ENCODE measurements at places on chromosomes 5 and 9.

GRCh38 chr9:93194221-93194625, 10.3 kb downstream of the WNK2 start:
- no peak for DNase-seq

DNA sequence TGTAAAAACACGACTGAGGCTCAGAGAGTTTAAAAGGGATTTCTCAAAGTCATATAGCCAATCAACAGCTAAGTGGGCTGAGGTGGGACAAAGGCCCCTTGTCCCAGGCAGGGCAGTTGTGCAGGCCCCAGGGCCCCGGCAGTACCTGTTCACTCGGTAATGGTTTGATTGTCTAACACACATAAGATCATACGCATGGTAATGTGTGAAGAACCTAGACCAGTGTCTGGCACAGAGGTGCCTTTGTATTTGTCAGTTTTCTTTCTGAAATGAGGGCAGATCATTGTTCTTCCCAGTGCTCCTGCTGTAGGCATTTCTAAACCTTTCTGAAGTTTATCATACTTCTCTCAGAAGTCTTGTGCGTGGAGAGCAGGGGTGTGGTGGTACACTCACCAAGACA, 66.8 kb downstream of the IPPK start:
- no peak for DNase-seq

- DNase-seq, result no peak
These were observed 6.5 kb downstream of the ZNF462 start for GRCh38 chr9:106869458-106869857.

DNA sequence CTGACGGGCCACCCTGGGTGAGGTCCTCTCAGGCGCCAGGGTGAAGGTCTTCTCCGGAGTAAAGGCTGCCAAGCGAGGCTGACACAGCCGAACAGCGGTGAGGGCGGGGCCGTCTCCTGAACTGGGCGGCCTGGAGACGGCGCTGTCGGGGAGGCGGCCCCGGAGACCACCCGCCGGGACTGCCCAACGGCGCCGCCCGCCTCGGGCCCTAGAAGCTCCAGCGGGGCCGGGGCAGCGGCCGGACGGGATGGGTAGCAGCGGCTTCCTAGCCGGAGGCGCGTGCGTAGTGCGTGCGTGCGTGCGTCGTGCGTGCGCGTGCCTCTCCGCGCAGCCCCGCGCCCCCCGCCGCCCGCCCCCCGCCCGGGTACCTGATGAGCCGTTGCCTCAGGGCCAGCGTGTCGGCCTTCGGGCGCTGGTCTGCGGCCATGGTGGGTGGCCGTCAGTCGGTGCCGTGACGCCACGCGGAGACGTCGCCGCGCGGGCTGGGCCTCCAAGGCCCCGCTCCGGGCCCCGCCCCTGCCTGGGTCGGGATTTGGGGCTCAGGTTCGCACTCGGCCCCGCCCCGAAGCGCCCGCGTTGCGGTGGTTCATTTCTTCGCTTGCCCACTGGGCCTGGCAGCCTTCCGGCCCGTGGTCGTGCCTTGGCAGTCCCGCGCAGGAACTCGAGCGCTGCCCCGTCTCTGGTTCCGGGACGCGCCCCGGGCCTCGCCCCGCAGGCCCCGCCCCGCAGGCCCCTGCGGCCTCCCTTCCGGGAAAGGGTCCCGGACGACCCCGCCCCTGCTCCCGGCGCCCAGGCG, at the start of gene PHYKPL:
PHYKPL (minus strand) TSS at position 679 of the 796 bp plus-strand sequence; CDS start at position 427, 252 bp downstream.
- peak; percentile 83 for DNase-seq

DNA sequence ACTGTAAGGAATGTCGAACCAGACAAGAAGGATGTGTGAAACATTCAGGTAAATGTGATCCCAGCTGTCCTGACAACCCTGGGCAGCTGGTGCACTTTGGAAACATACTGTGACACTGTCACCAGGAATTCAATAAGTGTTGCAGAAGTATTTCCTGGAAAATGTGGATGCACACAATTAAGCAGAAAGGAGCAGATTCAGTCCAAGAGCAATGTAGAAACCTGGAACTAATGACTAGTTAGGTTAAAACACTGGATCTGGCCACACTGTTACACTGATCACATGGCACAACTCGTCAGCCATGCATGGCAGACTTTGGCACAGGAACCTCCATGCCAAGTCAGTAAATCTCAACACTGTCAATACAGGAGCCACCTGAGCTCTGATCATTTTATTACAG, 109.0 kb downstream of the FAM174A start:
- no peak for DNase-seq

DNA sequence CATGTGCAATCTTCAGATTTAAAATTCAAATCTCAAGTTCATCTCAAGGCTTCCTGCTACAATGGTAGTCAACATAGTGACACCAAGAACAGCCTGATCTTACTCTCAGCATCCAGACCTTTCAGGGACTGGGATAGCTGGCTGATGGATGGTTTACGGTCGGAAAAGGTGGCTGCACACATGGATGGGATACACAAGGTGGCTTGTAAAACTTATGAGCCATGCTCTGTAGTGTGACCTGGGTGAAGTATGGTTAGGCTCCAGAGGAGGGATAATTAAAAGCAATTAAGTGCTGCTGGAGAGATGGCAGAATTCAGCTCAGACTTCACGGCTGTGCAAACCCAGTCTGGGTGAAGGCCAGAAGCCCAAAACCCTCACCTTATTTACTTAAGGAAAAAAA, 379.5 kb downstream of the NFIB start:
- no peak for DNase-seq

- no peak for DNase-seq
These were observed 229.0 kb downstream of the ROR2 start for GRCh38 chr9:91720751-91721705.

DNA sequence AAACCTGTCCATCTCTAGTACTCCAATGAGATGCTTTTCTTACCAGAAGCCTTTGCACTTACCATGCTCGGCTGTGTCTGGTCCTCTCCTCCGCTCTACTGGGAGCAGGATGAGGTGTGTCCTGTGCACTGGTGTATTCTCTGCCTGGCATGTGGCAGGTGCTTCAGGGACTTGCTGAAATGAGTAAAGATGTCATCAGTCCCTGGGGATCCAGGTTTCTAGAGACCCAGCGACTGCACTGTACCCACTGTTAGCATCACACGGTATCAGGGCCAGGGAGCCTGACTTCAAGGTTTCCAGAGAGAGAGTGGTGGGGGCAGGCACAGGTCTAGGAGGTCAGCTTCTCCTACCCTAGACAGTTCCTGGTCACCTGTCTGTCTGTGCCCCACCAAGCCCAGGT, 10.5 kb downstream of the PTTG1 start:
- DNase-seq, result no peak

DNA sequence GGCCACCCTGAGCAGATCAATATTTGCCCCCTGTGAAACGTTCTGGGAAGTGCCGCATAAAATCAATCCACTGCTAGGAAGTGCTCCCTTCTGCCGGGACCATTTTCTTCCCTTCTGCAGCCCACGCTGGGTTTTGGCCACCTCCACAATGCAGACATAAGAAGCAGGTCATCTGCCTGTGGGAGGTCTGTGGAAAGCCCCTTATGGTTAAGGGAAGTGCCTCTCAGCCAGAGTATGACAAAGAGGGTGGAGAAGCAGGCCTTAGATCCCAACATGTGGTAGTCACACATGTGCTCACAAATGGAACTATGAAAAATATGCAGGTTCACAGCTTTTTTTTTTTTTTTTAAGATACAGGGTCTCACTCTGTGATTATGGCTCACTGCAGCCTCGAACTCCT, 82.8 kb downstream of the SLC1A3 start:
- DNase-seq, result no peak

DNA sequence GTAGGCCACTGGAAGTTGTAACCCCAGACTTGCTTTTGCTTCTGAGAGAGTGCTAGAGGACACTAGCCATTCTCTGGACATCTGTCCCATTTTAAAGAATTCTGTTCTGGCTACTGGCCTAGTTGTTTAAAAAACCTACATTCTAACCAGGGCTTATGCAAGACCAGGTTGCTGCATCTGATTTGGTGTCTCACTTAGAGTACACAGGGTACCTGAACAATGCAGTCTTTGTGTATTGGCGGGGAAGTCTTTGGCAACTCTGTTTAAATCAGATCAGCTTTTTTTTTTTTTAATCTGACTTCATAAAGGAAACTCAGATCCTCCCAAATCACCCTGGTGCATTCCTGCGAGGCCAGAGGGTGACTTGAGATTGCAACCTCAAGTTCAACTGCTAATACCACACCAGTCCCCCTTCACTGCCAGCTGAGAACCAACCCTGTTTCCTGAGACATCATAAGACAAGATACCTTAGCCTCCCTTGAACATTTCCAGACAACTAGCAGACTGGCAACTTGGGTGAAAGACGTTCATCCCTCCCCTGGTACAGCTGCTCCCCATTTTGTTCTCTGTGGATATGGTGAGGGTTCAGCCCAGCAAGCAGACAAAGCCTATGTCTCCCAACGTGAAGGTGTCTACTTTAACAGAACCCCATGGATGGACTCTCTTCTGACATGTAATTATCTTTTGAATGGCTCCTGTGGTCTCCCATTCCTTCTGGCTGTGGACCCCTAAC, 27.0 kb downstream of the SKP1 start:
- DNase-seq, result no peak

DNA sequence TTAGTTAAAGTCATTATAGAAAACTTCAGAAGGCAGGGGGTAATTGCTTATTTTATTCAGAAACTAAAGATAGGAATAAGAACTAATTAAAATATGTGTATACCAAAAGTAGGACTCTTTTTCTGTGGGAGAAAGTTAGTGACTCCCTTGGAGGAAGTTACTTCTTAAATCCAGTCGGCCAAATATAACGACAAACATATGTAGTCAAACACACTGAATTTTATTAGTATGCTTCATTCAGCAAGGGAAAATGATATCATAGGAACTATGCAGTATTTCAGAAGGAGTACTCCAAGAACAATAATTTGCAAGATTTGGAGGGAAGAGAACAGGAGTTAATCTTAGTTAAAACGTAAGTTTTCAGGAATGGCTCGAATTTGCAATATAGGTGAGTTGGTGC, 432.6 kb downstream of the CYLC2 start:
- DNase-seq, result no peak

- DNase-seq, result no peak
These were observed 69.0 kb upstream of the IRX1 start for GRCh38 chr5:3526551-3527185.

GRCh38 chr9:27384262-27385014, 87.5 kb upstream of the EQTN start:
- DNase-seq, result no peak

GRCh38 chr9:1414711-1415131, 364.6 kb downstream of the DMRT2 start:
- DNase-seq, result no peak

DNA sequence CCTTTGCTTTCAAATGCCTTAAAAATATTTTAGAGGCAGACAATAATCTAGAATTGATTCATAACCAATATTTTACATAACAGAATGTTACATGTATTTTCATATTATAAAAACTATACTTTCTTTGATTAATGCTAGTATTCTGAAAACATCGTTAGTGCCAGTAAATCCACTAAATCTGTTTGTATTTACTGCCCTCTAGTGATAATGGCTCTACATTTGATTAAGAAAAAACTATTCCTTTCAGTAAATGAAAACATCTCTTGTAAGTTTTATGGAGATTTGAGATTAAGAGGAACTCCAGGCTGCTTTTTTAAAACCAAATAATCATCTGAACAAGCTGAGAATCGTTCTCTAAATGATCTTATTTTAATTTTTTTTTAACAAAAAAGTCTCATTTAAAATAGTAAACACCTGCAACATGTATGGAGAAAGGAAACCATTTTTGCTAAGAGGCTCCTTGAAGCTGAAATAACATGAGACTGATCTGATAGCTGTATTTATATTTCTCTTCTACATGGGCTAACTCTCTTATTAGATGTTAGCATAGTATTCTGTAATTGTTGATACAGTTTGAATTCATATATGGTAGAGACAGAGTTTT, 424.7 kb downstream of the RAB3C start:
- DNase-seq, result no peak

GRCh38 chr9:128600099-128600498, 47.7 kb downstream of the SPTAN1 start:
- no peak for DNase-seq

DNA sequence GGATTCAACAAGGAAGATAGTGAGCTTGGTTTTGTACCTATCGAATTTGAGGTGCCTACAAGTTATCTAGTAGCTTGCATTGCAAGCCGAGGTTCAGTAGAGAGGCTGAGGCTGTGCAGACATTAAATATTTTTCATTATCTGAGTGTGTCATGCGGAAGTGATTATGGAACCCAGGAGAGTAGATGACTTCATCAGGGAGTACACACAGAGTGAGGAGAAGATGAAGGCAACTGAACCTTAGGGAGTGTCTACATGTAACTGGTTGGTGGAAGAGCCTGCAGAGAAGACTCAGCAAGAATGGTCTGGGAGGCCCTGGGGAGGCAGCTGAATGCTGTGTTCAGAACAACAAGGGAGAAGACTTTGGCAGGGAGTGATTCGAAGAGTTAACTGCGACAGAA, 393.9 kb downstream of the ARHGEF28 start:
- no peak for DNase-seq

DNA sequence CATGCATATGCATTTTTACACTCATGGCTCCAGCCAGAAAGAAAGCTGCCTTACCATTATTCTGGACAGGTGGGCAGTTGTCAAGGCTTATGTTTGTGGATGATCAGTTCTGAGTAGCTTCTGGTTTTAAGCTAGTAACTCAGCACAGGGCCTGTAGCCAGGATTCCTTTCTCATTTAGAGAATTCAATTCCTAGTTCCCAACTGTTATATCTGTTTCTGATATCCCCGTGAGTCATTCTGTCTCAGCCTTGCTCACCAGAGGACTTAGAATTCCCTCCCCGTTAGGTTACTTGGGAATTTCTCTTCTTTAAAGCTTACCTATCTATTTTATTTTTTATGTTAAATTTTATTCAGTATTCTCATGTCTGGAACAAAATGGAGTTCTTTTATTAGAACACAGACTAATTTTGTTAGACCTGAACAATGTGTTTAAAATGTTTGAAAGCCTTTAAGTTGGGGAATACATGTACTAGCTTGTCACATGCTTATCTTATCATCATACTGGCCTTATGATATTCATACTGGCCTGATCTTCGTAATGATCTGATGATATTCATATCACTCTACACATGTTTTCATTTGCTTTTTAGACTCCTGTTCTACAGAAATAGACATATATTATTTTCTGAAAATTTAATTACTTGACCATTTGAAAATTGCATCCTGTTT, 47.1 kb downstream of the CAST start:
- DNase-seq, result no peak

GRCh38 chr9:112489876-112490666, 3.4 kb downstream of the KIAA1958 start:
- DNase-seq, result no peak

GRCh38 chr5:108311682-108312081, 70.2 kb downstream of the FBXL17 start:
- no peak for DNase-seq

DNA sequence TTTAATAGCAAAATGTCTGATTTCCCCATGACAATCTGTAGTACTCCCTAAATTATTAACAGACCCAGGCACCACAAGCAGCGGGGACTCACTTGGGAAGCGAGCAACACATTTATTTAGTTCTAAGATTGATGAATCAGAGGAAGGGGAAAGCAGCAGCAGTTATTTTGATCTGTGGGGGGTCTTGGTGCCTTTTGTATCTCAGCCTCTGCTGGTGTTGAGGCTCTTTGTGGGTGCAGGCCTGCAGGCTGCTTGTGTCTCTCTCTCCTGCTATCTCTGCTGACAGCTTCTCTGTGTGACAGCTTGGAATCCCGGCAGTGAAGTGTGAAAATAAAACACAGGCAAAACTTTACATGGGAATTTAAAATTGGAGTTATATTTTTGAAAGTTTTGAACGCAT, 878.2 kb upstream of the DMAC1 start:
- no peak for DNase-seq

Data from activated naive CD4-positive, alpha-beta T cell treated with anti-CD3 and anti-CD28 coated beads, Interleukin-2, amount 50 U/mL, for 72 hours (primary cell).